NCI-H146 (cell line): ENCODE measurements at places on chromosomes 4 and X.
A peak's percentile ranks its signal among the peaks of the same experiment; 100 is the strongest.

GRCh38 chr4:179855469-179855868 is 2387.7 kb upstream of the TENM3 start:
- no peak for DNase-seq

DNA sequence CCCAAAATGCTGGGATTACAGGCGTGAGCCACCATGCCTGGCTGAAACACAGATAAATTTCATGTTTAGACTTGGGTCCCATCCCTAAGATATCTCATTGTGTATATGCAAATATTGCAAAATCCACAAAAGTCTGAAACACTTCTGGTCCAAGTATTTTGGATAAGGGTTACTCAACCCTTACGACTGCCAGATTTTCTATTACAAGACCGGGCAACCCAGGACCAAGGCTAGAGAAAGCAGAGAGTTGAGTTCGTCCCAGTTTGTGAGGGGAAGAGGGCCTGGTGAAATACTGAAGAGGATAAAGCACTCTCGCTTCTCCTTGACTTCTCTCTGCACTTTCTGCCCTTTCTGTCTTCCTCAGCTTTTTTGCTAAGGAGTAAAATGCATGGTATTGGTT is 34.5 kb downstream of the ZFX start:
- DNase-seq: no peak

GRCh38 chrX:63758011-63758410 is 27.0 kb downstream of the ARHGEF9 start:
- DNase-seq: no peak

DNA sequence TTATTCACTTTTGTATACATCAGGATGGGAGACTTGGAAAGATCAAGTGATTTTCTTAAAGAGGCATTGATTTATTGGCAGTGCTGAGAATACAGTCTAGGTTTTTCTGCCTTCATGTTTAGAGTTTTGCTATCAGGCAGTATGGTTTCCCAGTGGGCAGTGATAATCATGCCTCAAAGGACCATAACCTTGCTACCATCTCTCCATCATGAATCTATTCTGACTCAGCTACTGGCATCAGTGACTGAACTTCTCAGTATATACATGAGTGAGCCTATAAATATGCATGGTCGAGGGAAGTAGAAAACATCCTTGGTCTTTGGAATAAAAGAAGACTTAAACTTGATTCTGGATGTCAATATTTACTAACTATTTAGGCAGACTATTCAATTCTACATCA is 562.0 kb upstream of the AADAT start:
- DNase-seq: no peak

- DNase-seq: peak; percentile 33
Measured at GRCh38 chrX:30653415-30654131, at the start of gene GK. GK (plus strand) TSS chrX:30653423; CDS start chrX:30653538, 115 bp downstream.
